Putamen (tissue), 1 donor: ENCODE measurements at places on chromosomes 11 and 22.

GRCh38 chr22:24421428-24421931, 5.9 kb upstream of the ADORA2A start:
- no peak for DNase-seq

GRCh38 chr11:81852896-81853295, 880.8 kb downstream of the FAM181B start:
- DNase-seq: no peak

DNA sequence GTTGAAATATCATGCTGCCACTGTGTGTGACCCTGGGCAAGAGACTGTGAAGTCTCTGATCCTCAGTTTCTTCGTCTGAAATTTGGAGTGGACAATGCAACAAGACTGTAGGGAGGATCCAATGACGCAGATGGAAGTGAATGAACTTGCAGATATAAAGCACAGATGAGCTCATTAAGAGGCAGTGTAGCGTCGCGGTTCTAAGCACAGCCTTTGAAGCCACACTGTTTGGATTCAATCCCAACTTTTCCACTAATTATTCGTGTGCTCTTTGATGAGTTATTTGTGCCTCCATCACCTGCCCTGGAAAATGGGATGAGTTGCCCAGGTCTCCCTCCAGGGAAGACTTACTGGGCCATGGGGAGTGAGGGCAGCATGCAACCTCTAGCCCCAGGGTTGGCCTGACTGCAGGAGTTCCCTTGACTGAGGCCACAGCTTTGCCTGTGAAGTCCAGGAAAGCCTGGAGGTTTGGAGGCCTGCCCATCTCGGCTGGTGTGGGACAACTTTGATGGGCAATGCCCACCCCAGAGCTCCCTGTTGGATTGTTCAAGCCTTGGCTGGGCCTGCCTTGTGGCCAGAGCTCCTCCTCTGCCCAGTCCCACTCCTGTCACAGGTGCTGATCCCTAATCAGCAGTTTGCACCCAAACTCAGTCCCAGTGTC, 266.0 kb upstream of the B3GAT1 start:
- DNase-seq: no peak

- no peak for DNase-seq
These were observed 5.1 kb upstream of the INTS4 start for GRCh38 chr11:77999446-78000030.

DNA sequence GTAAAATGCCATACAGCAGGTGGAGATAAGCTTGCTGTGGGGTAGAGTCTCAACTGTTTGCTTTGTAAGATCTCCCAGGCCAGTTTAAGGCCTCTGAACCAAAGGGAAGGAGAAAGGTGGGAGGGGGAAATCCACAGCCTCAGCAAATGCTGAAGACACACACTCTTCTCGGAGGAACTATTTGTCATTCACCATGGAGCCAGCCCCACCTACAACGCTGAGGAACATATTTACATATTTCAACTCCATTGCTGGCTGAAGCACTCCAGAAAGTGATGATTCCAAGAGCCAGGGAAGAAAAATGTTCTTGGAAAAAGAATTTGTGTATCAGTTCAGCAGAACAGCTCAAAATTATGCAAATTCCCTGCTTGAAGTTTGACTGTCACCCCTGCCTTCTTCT, 6.5 kb downstream of the TENM4 start:
- no peak for DNase-seq

- DNase-seq: no peak
These were observed 4.7 kb upstream of the NEAT1 start for GRCh38 chr11:65417702-65418430.

- DNase-seq: peak; percentile 52
These were observed 16.5 kb downstream of the BLID start for GRCh38 chr11:122099374-122100036.

GRCh38 chr11:36034551-36035331, 90.9 kb downstream of the LDLRAD3 start:
- DNase-seq: no peak

GRCh38 chr11:10440401-10440800, 14.7 kb upstream of the AMPD3 start:
- no peak for DNase-seq

DNA sequence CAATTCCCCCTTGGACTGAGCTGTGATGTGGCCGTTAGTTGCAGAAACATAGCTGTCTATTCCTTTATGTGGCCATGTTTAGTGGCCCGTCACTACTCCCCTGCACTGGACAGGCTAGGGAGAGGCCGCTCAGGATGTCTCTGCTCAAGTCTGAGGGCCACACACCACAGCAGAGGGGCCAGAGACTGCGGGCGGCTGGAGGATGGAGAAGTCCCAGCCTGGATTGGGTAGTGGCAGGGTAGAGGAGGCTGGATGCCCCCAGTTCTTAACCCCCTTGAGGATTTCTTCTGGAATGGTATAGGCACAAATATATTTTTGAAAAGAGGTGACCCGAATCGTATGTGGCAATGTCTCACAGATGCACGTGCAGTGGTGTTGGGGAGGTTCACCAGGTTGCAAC, 116.4 kb upstream of the B3GAT1 start:
- DNase-seq: no peak

- DNase-seq: no peak
These were observed 5.5 kb downstream of the FOLR3 start for GRCh38 chr11:72141066-72141465.

GRCh38 chr11:71181566-71181965, 70.8 kb downstream of the SHANK2 start:
- DNase-seq: no peak

- no peak for DNase-seq
These were observed 165.1 kb downstream of the DBX1 start for GRCh38 chr11:19995145-19995544.

DNA sequence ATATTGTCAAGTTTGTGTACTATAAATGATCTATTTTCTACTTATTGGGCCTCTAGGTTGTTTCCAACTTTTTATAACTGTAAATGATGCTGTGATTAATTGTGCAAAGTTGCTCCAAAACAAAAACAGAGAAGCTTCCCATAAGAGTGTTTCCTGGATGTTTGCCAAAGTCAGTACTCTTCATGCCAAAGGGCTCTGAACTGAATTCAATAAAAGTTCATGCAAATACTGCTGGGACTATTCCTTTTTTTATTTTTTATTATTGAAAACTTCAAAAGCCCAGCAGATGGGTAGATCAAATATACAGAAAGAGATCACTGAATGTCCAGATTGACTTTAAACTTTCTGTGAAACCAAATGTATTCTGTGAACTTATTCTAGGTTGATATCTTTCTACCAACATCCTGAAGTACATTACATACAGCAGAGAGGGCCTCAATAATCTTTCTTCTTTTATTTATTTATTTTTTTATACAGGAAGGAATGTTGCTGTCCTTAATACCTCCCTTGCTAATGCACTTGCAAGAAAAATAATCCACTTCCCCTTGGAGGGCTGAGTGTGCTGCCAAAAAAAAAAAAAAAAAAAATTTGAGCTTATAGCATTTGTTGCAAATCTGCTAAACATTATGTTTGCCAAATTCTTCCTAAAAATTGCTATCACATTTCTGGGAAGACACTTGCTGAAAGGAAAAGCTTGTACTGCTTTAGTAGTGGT, 53.0 kb downstream of the CTSC start:
- no peak for DNase-seq

DNA sequence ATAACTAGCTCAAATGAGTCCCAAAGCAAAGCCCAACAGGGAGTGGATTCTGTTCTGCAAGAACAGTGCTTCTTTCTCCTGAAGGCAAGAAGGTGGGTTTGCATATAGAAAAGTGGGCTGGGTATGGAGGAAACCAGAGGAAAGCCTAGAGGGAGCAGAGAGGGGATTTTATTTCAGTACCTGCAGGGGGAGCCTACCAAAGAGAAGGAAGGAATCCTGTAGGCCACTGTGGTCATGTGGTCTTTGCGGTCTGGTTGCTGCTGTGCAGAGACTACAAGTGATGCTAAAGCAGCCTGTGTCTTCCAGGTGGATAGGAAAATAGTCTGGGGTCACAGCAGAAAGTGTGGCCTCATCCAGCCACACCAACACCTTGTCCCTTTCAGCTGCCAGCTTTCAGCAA, 33.2 kb upstream of the ZBTB16 start:
- DNase-seq: no peak

DNA sequence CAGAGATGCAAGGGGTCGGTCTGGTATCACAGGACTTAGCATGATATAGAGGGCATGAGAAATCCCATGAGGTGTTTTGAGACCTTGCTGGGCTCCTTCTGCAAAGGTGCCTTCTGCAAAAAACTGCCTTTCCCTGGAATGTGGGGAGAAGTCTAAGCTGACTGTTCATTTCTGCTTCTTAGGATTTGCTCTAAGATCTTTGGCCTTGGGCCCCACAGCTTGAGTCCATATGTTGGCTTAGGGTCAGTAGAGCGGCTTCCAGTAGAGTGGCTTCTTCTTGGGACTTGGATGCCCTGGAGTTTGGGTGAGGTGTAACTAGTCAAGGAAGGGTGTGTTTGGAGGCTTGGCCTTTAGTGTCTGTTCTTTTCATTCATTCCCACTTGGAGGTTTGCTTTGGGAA, 37.0 kb downstream of the AMPD3 start:
- no peak for DNase-seq

DNA sequence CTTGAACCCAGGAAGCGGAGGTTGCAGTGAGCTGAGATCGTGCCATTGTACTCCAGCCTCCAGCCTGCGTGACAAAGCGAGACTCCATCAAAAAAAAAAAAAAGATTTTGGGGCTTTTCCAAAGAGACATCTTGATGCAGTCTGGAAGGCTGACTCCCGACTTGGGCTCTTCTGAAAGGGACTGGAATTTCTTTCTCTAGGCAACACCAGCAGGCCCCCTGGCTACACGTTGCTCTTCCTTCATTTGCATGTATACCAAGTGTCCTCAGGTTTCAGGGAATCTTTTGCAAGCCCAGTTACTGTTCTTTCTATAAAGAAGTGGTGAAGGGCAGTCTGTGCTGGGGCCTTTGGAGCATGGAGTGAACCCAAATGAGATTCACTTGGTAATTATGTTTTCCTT, 211.0 kb downstream of the GRIK4 start:
- DNase-seq: no peak

GRCh38 chr11:66707486-66707885, 21.5 kb downstream of the SPTBN2 start:
- DNase-seq: no peak

DNA sequence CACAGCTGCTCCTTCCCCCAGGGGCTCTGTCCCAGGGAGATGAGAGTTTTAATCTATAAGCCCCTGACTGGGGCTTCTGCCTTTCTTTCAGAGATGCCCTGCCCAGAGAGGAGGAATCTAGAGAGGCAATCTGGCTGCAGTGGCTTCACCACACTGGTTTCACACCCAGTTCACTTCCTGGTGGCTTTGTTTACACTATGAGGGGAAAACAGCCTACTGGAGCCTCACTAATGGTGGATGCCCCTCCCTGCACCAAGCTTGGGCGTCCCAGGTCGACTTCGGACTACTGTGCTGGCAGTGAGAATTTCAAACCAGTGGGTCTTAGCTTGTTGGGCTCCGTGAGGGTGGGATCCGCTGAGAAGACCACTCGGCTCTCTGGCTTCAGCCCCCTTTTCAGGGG, 21.5 kb upstream of the MMP1 start:
- DNase-seq: no peak

- no peak for DNase-seq
These were observed 69.0 kb upstream of the ZBED5 start for GRCh38 chr11:10926801-10927211.

DNA sequence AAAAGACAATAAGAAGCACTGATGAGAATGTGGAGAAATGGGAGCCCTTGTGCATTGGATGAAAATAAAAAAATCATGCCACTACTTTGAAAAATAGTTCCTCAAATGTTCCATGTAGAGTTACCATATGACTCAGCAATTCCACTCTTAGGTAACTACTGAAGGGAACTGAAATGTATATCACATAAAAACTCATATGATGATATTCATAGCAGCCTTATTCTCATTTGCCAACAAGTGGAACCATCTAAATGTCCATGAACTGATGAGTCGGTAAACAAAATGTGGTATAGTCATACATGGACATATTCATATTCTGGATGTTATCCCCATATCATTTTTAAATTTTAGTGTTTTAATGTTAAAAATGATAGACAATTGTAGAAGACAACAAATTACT, 3.5 kb downstream of the KRTAP5-9 start:
- DNase-seq: no peak

- DNase-seq: no peak
These were observed 40.2 kb upstream of the CCDC90B start for GRCh38 chr11:83326326-83326725.

DNA sequence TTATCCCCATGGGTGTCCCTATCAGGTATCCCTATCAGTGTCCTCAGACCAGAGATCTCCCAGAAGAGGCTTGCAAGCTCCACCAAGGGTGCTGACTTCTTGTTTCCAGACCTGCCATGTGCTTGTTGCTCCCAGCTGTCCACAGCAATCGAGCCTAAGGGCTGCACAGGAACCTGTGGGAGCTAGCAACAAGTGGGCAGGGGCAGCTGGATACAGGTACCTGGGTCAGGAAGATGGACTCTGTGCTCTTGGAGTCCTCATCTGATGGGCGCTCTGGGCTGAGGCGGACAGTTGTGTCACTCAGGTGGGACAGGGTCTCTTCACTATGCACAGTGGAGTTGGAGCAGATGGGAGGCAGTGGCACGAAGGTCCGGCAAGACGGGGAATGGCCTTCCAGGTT, 99.2 kb downstream of the RNF169 start:
- DNase-seq: no peak

DNA sequence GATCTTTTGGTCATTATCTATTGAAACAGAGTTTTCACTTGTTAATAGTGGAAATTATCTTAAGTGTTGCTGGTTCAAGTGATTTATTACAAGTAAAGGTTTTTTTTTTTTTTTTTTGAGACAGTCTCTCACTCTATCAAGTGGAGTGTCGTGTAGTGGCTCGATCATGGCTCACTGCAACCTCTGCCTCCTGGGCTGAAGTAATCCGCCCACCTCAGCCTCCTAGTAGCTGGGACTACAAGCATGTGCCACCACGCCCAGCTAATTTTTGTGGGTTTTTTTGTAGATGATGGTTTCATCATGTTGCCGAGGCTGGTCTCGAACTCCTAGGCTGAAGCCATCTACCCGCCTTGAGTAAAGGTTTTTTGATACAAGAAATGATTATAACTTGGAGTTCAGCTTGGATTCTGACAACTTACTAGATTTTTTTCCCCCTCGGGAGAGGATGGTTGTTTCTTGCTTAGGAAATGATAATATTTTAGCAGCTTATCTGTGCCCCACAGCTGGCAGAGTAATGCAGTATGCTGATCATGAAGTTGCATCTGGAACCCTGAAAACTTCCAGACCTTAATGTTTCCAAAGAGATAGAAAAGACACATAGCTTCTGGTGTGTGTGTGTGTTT, 68.9 kb downstream of the MTMR3 start:
- DNase-seq: no peak

DNA sequence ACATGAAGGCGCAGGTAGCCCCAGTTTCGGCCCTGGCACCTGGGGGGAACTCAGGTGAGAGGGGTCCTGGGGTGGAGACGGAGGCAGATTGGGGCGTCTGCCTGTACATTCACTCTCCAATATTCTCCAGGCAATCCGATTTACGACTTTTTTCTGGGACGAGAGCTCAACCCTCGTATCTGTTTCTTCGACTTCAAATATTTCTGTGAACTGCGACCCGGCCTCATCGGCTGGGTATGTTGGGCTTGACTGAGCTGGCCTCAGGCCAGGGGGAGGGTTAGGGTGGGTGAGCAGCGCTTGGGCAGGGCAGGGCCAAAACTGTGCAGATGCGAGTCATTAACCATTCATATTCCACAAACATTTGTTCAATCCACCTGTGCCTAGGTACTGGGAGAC, 1.7 kb downstream of the TM7SF2 start:
- no peak for DNase-seq
